ENCODE measurements at places on chromosomes 6 and 20. TPM values are rescaled to one million over a fixed set of nuclear protein-coding genes. Genes with fewer than 3 reads are reported as not detected.
A peak's percentile ranks its signal among the peaks of the same experiment; 100 is the strongest.

The MDFI gene
- total RNA-seq, result 59.4 TPM

The MRPS10 gene
- total RNA-seq, result 22.0 TPM

DNA sequence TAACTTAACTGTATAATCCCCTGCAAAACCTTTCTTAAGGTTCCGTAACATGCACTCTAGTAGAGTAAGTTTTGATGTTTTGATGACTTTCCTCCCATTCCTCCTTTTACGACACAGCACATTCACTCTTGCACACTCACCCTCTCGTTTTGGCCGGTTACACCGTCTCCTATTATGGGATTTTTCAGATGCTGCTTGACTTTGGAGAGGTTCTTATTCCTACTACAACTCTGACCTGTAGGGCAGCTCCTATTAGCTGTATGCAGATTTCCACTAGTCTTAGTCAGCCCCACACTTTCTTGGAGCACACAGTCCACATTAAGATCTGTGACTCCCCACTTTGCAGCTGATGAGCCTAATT, 223.7 kb upstream of the SYNCRIP start:
- DNase-seq, result no peak

GRCh38 chr20:37366743-37367142, 20.8 kb downstream of the SRC start:
- DNase-seq, result no peak

GRCh38 chr20:57470212-57470522, 54.8 kb downstream of the CTCFL start:
- DNase-seq, result no peak

GRCh38 chr6:44333273-44333919, 9.1 kb upstream of the SPATS1 start:
- no peak for DNase-seq

DNA sequence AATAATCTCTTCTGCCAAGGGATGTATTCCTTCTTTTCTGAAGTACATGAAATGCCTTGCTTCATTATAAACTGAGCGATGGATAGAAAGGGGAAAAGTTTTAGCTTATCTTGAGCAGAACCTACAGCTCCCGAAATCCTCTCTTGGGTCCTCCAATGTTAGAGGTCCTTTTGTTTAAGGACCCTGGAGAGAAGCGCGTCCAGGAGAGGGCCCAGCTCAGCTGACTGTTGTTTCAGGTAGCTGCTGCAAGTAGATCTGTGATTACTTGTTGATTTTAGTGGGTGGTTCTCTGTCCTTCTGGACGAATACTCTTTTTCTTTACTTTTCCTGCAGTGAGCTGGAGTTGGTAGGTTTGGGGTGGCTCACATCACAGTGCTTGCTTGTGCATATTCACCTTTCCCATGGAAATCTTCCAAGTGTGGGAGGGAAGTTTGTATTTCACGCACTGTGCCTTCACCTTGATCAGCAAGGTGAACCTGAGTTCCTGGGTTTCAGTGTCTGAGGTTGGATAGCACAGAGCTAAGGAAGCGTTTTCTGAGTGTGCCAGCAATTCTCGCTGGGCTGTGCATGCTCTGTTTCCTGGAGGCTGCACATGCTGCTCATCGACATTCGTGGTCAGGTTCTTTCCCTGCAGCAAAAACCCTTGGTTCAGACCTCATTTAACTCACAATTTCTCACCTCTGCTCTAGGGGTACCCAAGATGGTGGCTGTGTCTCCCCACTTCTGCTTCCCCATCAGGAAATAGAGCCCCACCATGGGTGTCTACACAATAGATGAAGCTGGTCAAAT, 176.3 kb downstream of the JARID2 start:
- no peak for DNase-seq

The MARCKS gene
- 158 TPM for total RNA-seq

GRCh38 chr6:51350308-51350904, 531.7 kb downstream of the TFAP2B start:
- no peak for DNase-seq

The LY6G6D gene
- total RNA-seq, result not detected

DNA sequence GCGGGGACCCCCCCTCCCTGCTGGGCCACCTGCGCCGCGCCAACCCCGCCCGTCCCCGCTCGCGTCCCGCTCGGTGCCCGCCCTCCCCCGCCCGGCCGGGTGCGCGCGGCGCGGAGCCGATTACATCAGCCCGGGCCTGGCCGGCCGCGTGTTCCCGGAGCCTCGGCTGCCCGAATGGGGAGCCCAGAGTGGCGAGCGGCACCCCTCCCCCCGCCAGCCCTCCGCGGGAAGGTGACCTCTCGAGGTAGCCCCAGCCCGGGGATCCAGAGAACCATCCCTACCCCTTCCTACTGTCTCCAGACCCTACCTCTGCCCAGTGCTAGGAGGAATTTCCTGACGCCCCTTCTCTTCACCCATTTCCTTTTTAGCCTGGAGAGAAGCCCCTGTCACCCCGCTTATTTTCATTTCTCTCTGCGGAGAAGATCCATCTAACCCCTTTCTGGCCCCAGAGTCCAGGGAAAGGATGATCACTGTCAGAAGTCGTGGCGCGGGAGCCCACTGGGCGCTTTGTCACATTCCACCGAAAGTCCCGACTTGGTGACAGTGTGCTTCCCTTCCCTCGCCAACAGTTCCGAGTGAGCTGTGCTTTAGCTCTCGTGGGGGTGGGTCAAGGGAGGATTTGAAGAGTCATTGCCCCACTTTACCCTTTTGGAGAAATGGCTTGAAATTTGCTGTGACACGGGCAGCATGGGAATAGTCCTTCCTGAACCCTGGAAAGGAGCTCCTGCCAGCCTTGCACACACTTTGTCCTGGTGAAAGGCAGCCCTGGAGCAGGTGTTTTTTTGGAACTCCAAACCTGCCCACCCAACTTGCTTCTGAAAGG, 2.1 kb downstream of the VEGFA start:
- DNase-seq, result peak; percentile 48

- DNase-seq, result no peak
Measured at GRCh38 chr6:20511852-20512251, 22.4 kb upstream of the CDKAL1 start.

DNA sequence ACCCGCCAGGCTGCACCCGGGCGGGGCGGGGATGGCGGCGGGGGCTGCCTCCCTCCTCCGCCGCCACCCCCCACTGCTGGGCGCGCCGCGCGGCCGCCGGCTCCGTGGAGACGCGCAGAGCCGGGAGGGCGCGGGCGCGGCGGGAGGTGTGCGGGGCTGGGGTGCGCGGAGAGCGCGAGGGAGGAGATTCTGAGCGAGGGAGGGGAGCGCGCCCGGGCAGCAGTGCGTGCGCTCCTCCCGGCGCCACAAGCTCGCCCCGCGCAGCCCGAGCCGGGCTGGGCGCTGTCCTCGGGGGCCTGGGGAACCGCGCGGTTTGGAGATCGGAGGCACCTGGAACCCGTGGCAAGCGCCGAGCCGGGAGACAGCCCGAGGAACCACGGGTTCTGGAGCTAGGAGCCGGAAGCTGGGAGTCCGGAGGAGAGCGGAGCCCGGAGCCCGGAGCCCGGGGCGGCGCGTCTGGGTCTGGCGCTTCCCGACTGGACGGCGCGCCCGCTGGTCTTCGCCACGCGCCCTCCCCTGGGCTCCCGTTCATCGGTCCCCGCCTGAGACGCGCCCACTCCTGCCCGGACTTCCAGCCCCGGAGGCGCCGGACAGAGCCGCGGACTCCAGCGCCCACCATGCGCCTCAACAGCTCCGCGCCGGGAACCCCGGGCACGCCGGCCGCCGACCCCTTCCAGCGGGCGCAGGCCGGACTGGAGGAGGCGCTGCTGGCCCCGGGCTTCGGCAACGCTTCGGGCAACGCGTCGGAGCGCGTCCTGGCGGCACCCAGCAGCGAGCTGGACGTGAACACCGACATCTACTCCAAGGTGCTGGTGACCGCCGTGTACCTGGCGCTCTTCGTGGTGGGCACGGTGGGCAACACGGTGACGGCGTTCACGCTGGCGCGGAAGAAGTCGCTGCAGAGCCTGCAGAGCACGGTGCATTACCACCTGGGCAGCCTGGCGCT, at the start of gene NTSR1:
Gene NTSR1 (plus strand): TSS at position 246 of the 946 bp plus-strand sequence. CDS start 372 bp downstream, at position 618.
- DNase-seq, result no peak

DNA sequence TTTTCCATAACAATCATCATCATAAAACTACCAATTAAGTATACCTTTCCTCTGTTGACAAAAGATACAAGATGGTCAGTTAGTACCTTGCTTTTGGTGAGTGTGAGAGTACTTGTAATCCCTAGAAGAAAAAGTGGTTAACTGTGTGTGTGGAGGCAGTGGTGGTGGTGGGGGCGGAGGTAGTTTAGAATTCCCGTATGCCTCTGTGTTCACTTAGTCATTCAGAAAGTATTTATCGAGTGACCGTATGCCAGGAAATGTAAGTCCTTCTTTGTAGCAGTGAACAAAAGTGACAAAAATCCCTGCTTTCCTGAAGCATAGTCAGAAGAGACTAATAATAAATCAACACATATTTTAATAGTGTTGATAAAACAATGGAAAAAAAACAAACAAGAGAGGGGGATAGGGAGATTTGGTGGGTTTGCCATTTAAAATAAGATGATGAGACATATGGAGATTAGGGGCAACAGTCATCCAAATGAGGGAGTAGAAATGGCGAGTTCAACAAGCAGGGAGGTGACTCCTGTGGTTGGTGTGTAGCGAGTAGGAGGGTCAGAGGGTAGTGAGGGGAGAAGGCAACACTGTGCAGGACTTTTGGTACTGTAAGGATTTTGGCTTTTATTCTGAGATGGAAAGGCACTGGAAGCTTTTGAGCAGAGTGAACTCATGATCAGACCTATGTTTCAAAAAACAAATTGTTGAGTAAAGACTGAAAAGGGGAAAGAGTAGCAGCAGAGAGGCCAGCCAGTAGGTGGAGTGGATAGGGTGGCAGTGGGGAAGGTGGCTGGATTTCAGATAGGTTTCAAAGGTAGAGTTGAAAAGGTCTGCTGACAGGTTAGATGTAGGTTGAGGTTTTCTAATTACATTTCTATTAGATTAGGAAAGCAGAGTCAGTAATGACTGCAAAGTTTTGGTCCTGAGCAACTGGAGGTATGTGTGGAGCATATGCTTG, 40.3 kb upstream of the SIM1 start:
- no peak for DNase-seq

DNA sequence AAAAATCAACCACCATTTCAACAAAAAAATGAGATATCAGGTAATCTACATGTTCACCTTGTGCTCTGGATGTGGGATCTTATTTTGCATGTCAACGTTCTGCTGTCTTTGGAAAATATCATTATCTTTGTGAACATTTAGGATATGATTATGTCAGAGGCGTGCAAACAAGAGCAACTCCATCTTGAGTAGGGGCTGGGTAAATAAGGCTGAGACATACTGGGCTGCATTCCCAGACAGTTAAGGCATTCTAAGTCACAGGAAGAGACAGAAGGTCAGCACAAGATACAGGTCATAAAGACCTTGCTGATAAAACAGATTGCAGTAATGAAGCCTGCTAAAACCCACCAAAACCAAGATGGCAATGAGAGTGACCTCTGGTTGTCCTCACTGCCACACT, 28.8 kb upstream of the ZBTB24 start:
- no peak for DNase-seq

DNA sequence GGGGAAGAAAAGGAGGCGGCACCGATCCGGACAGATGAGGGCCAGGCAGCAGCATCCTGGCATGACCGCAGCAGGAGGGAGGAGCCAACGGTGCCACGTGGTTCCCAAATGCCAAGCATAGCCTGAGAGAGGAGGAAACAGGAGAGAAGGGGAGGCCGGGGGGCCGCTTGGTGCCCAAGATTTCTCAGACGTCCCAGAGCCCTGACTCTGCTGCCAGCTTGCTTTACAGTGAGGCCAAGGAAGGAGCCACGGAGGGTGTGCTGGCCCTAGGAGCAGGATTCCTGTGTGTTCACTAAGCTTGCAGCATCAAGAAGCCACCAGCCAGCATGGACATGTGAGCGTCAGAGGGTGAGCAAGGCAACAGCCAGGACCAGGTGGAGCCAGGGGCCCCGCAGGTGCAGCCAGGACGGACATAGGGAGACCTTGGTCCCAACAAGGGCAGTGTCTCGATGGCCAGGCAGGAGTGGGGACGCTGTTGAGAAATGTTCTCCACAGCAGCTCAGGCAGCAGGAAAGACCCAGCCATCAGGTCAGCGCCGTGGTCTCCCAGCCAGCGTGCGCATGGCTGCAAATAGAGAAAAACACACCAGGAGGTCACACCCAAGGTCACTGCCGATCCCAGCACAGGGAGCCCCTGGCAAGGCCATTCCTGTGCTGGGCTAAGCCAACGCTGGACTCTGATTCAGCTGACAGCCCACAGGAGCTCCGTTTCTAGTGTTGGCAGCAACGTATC, 143.7 kb downstream of the DLL1 start:
- DNase-seq, result no peak

GRCh38 chr6:113597231-113597583, 259.9 kb upstream of the MARCKS start:
- DNase-seq, result no peak

DNA sequence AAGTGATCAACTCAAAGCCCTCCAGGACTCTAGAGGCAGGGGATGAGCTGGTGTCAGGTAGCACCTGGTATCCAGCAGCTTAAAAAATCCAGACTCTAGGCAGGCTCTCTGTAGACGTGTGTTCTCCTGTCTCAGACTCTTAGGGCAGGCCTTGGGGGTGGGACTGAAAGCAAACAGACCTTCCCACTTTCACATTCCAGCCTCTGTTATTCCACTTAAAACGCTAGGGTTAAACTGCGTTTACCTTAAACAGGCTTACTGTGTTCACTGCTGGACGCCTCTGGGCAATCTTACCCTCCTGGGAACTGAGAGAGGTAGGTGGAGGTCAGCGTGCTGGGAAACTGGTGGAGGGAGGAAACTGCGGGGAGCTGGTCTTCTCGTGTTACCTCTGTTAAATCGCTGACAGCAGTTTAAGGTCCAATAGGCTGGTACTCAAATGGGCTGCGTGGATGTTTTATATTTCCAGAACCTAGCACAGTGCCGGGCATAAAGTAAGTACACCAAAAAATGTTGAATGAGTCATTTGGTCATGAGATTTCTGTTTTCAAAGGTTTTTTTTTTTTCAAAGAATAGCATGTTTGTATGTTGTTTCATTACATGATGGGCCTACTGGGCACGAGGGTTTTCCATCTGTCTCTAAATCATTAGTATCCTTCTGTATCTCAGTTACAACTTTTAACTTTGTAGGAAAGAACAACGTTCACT, at the start of gene GCNT2:
Gene GCNT2 (plus strand): TSS at position 248 of the 705 bp plus-strand sequence. CDS start 7,561 bp downstream, outside the sequence.
- DNase-seq, result no peak

DNA sequence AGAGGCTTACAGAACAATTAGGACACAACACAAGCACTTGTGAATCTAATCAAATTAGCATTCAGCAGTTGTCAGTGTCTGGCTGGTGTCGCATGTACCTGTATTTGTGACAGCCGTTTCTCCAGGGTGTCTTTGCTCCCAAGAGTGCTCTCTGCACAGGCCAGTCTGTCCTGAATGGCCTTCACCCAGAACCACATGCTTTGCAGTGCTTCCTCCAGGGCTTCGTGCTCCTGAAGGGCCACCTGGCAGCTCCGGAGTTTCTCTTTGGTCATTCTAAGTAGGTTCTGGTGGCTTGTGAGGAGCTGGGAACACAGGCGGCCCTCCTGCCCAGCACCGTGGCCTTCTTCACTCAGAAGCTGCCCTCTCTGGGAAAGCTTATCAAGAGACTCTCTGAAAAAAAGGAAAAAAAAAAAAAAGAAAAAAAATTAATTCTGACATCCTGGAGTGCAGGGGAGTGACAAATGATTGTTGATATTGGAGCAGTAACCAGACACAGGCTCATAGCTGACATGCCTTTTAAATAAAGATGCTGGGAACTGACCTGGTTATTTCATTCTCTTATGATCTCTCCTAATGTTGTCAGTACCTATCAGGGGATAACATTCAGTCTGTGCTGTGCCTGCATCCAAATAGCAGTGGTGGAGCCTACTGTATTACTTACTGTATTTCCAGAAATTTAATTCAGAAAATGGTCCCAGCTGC, 245.8 kb downstream of the SYNE1 start:
- no peak for DNase-seq

The LGSN gene
- total RNA-seq, result not detected

- DNase-seq, result no peak
Measured at GRCh38 chr6:43838276-43839036, 68.4 kb downstream of the VEGFA start.

Data from progenitor cell of endocrine pancreas (in vitro differentiated cells).